ENCODE measurements at places on chromosomes 4 and X.

GRCh38 chr4:2395038-2395437, 23.4 kb downstream of the ZFYVE28 start:
- DNase-seq = no peak

DNA sequence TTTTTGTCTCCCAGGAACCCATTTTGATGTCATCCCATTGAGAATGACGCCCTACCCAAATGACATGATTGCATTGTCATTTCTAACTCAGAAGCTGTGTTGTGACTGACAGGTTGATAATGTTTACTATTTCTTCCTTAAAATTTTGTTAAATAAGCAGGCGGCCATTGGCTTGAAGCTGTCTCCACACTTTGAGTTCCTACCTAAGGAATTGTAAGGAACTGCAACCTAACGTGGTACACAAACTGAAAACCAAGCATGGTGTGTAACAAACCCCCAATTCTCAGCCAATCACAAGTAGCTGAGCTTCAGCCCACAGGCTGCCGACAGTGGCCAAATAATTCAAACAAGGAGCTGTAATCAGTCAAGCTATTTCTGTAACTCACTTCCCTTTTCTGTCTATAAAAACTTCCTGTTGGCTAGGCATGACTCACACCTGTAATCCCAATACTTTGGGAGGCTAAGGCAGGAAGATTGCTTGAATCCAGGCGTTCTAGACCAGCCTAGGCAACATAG, 2.9 kb upstream of the MND1 start:
- DNase-seq = no peak

- DNase-seq = no peak
Observed at GRCh38 chr4:4627906-4628305, 86.1 kb upstream of the STX18 start.

DNA sequence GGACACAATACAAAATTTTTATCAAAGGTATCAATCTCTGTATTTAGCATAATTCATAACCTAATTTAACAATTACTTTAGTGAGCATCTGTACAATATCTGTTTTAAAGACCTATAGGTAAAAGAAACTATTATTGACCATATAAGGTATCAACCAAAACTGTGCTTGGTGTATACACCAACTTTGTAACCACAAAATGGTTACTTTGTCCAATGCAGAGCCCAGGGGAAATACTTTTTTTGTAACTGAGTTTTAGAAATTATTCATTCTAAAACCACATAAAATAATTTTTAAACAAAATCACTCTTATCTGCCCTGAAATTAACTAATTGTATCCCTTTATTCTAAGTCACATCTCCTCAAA, 5.0 kb downstream of the CXXC4 start:
- no peak for DNase-seq

GRCh38 chr4:119479180-119479808, 149.3 kb downstream of the PDE5A start:
- DNase-seq = no peak

Data from GM04503 (cell line).